ENCODE measurements at places on chromosomes 7 and 10.

- DNase-seq, result no peak
Observed at GRCh38 chr10:43888586-43888985, 239.9 kb upstream of the ZNF32 start.

DNA sequence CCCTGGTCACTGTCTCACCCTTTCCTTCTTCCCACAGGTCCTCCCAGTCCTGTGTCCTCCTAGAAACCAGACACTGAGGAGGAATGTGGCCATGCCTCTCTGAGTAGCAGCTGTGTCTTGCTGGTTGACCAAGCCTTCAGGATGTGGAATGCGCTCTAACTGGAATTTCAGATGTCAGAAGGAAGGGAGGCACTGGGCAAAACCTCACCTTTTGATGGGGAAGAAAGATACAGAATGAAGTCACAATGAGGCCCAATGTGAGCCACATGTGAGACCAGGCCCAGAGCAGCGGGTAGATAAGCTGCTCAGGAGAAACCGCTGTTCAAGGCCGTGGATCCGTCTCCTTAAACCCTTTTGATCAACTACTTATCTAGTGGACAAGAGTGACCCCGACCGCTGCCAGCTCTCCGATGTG is 54.8 kb upstream of the ECHDC3 start:
- DNase-seq, result no peak

DNA sequence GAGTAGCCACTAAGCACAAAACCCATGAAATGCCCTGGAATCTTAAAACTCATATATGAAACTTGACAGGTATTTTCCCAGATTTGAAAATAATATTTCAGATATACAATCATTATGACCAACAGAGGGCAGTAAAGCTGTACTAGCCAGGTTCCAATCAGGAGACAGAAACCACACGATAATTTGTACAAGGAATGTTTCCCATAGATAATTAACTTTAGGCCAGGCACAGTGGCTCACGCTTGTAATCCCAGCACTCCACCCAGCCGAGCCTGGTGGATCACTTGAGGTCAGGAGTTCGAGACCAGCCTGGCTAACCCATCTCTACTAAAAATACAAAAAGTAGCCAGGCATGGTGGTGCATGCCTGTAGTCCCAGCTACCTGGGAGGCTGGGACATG is 31.0 kb upstream of the NUB1 start:
- DNase-seq, result no peak

DNA sequence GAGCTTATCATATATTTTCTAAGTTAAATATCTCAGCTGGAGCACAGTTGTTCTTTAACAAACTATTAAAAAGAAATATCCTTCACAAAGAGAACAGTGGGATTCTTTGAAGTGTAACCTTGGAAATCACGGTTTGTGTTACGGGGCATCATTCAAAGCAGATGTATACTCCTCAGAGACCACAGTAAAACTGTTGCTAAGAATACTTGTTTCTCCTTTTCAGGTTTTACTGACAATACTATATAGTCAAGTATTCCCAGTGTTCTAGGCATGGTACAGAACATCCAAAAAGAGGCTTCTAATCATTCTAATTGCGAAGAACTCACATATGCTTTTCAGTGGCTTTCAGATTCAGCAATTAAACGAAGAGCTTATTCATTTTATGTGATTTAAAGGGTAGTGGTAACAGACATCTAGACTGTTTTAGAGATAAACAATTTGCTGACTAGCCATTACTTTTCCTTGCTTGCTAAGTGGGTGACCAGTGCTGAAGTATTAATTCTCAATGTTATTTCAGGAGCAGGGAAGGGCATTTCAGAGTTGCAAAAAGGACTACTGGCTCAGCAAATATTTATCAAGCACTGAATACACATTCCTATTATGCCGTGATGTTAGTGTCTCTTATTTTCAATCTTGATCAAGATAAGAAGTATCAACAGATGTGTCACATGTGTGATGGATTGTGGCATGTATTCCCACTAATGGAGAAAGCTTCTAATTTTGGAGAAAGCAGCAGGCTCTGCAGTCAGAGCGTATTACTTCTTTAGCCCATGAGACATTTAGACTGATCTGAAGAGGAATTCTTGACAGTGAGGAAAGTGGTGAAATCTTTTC is 236.8 kb downstream of the RNLS start:
- no peak for DNase-seq

DNA sequence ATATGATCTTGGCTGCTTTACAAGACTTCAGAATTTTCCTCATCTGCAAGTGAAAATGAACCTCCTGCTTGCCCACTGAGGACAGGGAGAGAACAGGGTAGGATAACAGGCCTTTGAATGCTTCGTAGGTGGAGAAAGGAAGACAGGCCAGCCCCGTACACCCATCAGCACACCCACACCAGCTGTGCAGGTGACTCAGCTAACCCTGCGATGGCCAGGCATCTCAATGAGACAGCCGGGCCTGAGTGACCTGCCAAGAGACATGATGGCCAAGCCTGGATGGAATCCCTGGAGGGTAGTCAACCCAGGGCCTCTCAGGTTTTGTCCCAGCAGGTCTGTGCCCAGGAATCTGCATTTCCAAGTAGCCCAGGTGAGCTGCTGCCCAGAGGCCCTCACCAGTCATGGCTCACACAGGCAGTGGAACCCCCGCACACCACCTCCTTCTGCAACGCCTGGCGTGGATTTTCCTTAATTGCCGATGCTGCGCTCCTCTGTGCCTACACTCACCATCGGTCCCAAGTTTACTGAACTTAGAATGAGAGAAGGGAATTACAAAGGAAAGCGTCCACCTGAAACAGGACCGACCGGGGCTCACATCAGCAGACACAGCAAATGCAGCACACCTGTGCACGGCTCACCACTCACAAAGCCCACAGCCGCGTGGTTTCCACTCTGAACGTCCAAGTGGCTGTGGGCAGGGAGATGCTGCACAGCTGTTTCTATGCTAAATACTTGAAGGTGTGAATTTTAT is 163.7 kb downstream of the DIP2C start:
- DNase-seq, result no peak

GRCh38 chr7:116786791-116787443 is 75.5 kb upstream of the CAPZA2 start:
- peak; percentile 23 for DNase-seq
